Astrocyte of the cerebellum (primary cell): ENCODE measurements at places on chromosomes 11 and 22.

DNA sequence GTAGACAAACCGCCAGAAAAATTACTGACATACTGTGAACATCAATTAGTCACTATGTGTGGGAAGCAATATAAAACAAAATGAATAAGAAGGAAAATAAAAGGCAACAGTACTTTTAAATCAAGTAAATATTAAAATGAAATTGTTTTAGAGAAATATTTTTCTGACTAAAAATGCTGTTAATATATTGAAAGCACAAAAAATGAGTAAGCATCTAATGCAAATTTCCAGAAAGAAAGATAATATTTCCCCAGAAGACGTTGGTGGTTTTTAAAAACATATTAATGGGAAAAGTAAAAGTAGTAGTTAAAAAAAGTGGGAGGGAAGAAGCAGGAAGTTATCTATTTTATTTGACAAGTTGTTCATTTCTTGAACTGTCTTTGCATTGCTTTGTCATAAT, 16.5 kb downstream of the XKR3 start:
- DNase-seq, result no peak

DNA sequence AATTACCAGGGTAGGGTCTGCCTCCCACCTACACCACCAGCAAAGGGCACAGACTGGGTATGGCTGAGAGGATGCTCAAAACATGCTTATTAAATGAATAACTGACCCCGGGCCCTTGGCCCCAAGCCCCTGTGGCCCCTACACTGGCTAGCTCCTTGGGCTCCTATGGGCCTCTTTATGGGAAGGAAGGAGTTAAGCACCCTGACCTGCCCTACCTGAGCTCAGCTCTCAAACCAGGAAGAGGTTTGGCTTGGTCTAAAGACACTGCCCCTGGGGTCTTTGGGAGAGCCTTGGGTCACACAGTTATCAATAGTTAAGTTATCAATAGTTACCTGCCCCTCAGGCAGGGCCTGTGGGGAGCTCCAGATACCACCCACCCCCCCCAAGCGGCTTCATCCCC, 1.2 kb downstream of the USH1C start:
- DNase-seq, result no peak

- no peak for DNase-seq
Observed at GRCh38 chr11:65777241-65777640, 3.5 kb downstream of the AP5B1 start.

DNA sequence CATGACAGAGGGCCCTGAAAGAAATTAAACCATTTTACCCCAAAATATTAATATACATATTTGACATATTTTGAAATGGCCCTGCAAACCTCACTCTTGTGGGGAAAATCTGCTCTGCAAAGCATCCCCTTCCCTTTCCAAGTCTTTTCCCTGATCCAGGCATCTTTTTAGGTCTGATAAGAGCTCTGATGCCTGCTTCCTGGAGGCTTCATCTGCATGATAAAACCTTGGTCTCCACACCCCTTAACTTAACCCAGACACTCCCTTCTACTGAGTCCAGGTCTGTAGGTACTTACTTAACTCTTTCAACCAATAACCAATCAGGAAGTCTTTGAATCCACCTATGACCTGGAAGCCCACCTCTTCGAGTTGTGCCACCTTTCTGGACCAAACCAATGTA, 1.8 kb upstream of the LGALS12 start:
- no peak for DNase-seq

DNA sequence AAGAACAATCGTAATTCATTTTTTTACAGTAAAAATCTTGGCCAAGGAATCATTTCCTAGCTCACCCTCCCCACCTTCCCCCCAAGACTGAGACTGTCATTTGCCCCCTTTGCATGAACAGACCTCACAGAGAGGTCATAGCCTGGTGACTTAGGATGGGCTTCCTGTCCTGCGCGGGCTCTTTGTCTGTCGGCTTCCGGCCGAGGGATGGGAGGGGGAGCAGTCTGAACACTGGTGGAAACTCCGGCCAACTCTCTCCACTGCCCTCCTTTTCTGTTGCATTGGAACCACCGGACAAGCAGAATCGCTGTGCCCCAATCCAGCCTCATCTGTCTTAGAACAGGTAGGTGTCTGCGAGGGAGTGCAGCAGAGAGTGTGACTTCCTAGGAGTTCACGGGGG, 41.7 kb downstream of the TEAD1 start:
- no peak for DNase-seq

DNA sequence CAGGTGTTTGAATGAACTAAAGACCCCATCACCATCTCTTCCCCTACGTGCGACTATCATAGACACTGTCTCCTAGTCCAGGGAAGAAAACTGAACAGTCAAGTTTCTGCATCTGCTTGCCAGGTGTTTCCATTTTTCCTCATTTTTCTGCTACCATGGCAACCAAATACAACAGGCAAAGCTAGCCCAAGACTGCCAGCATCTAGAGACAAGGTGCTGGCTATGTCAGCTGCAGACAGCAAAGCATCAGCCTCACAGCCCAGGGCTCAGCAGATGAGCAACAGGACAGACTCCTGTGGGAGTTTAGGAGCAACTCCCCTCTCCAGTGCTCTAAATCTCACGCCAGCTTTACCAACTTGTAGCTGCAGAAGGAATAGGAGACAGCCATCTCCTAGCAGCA, 124.3 kb downstream of the C11orf58 start:
- no peak for DNase-seq

DNA sequence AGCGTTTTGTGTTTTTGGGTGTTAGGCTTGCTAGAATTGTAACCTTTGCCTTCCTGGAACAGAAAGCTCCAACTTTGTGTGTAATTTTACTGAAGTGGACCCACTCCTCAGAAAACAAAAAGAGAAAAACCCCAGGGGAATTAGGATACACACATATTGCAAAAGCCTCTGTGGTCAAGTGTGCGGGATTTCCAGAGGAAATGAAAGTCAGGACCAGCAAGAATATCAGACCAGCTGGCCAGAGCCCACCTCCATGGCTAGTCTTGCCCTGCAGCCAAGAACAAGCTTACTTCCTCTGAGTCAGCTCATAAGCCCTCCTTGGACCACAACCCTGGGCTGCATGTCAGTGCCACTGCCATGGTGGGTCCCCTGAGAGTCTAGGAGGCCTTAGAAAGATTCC, 37.0 kb upstream of the FTH1 start:
- peak; percentile 83 for DNase-seq

DNA sequence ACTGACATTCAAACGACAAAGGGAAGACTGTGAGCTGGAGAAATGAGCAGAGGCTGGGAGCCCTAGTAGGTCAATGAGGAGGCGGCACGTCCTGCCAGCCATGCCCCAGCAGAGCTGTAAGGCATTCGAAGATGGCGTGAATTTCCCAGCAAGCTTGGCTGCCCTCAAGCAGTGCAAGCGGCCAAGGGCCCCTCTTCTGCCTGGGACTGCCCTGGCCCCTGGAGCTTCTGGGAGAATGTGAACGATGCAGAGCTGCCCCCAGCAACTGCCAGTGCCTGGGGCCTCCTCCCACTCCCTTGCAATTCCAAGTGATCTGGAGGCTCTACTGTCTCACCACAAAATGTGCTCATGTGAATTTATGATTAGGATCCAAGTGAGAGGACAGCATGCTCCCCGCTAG, 4.3 kb downstream of the PPM1F start:
- no peak for DNase-seq

DNA sequence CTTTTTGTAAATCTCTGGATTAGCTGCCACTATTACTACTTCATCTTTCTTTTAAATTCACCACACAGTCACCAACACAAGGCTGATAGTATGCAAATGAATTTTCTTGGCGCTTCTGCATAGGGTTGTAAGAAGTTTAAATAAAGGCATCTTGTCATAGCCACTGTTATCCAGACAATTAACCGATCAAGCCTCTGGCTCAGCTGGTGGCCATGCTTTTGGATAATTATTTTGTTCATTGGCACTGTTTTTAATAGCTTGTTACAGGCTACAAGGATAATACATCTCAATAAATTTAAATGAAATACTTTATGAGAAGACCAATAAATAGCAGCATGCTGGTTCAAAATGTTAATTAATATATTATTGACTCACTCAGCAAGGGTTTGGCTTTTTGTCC, 1261.0 kb downstream of the FAM181B start:
- DNase-seq, result no peak

GRCh38 chr11:66081505-66081904, 11.4 kb downstream of the PACS1 start:
- DNase-seq, result no peak

GRCh38 chr11:45048313-45048841, 97.7 kb upstream of the TP53I11 start:
- no peak for DNase-seq

DNA sequence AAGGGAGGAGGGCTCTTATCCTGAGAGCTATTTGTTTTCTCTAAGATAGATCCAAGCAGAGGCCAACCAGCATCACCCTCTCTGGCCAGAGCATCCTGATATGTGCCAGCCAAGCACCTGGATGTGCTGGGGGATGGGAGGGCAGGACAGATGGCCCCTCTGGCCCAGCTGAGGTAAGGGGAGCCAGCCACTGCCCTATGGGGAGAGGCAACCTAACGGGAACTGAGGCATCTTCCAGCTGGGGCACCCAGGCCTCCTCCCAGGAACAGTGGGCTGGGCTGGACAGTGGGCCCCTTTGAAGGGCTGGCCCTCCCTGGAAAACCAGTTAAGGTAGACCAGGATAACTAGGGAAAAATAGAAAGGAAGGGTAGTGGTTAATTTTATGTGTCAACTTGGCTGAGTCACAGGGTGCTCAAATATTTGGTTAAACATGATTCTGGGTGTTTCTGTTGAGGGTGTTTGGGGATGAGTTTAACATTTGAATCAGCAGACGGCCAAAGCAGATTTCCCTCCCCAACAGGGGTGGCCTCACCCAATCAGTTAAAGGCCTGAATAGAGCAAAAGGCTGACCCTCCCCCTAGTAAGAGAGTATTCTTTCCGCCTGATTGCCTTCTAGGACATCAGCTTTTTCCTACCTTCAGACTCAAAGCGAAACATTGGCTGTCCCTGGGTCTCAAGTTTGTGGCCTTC, 595.1 kb downstream of the BUD13 start:
- no peak for DNase-seq

DNA sequence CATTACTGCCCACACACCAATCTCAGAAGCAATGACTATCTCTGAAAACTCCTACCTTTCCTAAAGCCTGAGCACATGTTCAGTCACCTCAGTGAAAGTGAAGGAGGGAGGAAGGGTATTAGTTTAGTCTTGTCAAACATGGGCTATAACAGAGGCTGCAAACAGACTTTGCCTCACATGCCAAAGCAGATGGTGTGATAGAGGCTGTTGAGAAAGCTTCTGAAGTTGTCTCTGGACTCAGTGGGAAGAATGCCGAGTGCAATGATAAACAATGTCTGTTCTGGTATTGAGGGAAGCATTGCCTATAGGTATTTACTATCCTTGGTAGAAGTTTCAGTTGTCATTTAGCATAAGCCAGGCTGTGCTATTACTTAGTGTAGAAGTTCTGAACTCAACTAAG, 314.5 kb upstream of the CCDC90B start:
- DNase-seq, result no peak

- DNase-seq, result no peak
Observed at GRCh38 chr11:96567176-96567575, 177.4 kb downstream of the JRKL start.

DNA sequence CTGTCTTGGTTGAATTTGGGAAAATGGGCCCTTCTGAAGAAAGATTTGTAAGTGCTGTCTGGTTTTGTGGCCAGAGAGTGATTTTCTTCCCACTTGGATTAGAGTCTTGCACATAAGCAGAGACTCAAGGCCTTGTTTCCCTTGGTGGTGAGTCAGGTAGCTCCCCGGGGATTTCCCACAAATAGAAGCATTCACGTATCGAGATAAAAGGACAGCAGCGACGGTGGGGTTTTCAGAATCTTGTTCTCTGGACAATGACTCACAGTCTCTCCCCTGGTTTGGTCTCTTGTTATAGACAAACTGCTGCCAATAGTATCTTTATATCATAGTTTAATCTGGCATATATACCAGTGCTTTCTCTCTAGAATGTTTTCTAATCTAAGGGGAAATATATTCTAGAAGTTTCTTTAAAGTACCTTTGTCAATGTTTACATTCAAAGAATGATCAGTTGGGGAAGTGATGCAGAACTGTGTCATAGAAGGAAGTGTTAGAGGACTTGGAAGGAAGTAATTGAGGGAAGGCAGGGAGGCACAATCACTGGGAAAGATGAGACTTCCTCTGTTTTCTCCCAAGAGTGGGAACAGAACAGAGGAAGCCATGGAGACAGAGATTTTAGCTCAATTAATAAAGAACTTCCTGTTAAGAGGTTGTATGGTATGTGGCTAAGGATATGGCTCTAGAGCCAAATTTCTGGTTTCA, 18.1 kb downstream of the POLA2 start:
- peak; percentile 96 for DNase-seq
